ENCODE measurements at places on chromosomes 13 and 19. TPM values are rescaled to one million over a fixed set of nuclear protein-coding genes. Genes with fewer than 3 reads are reported as not detected.

DCAF15 gene
- 84.4 TPM for total RNA-seq

FPR3 gene
- total RNA-seq = not detected

PLIN5 gene
- 0.54 TPM for total RNA-seq

LAIR1 gene
- total RNA-seq = not detected

FAAP24 gene
- total RNA-seq = 1.4 TPM

HSPB6 gene
- 0.49 TPM for total RNA-seq

TEX29 gene
- 0.64 TPM for total RNA-seq

ONECUT3 gene
- 15.4 TPM for total RNA-seq

UBL5 gene
- total RNA-seq = 324 TPM

ZNF486 gene
- total RNA-seq = 69.8 TPM

KLK5 gene
- total RNA-seq = not detected

GNA15 gene
- not detected for total RNA-seq

RNF113B gene
- total RNA-seq = not detected

SPATA13 gene
- total RNA-seq = 7.4 TPM

CD320 gene
- 45.1 TPM for total RNA-seq

DNA sequence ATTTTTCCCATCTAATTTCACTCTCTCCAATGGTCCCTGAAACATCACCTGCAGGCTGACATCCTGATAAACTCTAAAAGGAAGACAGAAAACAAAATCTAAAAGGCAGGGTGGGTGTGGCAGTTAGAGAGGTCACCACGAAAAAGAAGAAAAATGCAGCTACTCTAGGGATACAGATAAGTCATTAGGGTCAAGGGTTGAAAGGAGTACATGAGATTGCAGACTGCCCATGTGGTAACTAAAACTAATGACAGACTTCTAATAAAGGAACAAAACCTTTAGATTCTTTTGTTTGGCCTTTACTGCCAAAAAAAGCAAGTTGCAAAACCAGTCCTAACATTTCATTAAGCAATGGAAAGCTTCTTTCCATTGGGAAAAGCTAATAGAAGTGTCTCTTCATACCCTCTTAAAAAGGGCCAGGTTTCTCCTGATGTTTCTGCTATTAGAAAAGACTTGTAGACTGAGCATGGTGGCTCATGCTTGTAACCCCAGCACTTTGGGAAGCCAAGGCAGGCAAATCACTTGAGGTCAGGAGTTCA, 31.0 kb downstream of the THSD1 start:
- DNase-seq = no peak

DNA sequence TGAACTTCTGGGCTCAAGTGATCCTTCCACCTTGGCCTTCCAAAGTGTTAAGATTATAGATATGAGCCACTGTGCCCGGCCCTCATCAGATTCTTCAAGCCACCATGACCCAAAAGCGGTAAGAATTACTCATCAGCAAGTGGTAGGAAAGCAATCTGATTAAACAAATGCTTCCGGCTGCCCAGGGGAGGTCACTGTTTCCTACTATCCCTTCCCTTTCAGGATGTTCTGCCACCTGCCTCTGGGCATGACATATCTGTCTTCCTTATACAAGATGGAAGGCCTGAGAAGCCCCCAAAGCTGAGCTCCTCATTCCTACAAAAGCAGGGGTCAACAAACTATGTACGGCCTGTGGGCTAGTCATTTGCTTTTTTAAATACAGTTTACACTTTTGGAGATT, 7.0 kb downstream of the ABHD8 start:
- DNase-seq = no peak

- peak; percentile 31 for DNase-seq
Observed at GRCh38 chr19:1665565-1666047, 13.2 kb upstream of the TCF3 start.

GRCh38 chr13:34815526-34815925, 126.5 kb upstream of the NBEA start:
- no peak for DNase-seq

DNA sequence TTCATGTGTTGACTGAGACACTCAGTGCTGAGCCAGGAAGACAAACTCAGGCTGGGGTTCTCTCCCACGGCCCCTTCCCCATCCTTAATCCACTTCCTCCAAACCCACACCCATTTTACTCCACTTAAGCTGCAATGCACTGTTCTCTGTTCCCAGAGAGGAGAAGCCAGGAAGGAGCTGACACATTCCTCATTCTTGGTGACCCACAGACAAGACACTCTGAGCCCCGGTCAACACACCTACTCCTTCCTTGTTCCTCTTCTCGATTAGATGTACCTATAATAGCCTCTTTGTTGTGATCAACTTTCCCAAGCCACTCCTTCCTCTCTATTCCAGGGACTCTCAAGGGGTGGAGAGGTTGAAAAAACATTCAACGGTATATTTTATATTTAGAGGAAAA, 47.1 kb downstream of the INSR start:
- DNase-seq = no peak

DNA sequence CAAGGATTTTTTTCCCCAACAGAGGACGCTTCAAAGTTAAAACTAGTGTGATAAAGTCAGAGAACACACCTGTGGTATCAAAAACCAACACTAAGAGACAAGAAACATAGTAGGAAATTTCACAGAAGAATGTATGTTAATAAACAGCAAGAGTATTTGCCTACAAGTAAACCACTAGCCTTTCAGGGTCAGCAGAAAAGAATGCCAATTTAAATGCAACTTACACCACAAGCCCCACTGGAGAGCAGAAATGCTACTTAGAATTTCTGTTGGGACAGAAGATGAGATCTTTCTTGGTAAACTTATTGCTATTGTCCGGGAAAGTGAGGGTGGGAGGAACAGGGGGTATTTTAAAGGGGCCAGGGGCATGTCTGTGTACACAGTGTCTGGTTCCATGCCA, 68.6 kb downstream of the STK24 start:
- DNase-seq = no peak

GRCh38 chr13:99122171-99122570, 78.5 kb upstream of the UBAC2 start:
- no peak for DNase-seq

DNA sequence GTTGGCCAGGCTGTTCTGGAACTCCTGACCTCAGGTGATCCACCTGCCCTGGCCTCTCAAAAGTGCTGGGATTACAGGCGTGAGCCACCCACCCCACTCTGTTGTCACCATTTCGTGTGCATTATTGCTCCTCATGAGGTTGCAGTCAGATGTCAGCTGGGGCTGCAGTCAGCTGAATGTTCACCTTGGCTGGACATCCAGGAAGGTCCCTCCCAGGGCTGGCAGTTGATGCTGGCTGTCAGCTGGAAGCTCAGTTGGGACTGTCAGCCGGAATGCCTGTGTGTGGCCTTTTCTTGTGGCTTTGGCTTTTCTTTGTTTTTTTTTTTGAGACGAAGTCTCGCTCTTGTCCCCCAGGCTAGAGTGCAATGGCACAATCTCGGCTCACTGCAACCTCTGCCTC, 6.6 kb downstream of the MEGF8 start:
- no peak for DNase-seq

DNA sequence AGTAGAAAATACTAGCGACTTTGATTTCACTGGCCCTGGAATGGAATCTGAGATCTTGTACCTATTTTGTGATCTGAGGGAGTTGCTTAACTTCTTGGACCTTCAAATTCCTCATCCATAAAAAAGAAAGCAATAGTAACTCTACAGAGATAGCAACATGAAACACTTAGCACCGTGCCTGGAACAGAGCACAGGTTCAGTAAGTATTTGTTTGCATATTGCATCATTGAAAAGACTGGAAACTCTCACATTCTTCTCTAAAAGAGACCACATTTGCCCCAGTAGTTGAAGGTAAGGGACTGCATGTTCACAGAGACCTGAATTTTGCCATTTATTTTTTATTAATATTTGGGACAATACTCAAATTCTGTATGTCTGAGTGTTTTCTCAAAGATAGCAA, 358.1 kb downstream of the COG6 start:
- no peak for DNase-seq

- DNase-seq = no peak
Observed at GRCh38 chr19:9836021-9836420, 903 bp downstream of the PIN1 start.

DNA sequence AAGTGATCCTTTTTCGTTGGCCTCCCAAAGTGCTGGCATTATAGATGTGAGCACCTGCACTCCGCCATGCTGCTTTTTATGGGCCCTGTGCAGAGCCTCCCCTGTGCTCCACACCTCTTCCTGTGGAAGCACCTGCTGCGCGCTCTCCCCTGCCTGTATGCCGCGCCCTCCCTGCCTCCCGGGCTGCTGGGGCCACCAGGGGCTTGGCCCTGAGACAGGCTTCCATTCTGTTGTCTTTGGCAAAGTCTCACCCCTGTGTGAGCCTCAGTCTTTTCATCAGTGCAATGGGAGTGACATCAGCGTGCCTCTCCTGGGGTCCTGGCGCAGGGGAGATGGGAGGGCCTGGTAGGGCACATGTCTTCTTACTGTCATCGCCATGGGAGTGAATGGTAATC, 1.3 kb downstream of the FAM174C start:
- no peak for DNase-seq

DNA sequence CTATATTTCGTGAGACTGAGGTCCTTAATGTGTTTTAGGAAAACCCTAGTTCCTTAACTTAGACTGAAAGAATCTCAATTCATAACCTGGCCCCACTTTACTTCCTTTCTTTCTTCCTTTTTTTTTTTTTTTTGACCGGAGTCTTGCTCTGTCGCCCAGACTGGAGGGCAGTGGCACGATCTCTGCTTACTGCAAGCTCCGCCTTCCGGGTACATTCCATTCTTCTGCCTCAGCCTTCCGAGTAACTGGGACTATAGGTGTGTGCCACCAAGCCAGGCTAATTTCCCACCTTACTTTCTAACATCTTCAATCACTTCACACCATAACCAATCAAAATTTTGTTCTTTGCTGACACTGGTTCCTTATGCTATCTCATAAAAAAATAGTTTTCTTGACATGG, 2097.0 kb downstream of the PCDH9 start:
- DNase-seq = no peak

DNA sequence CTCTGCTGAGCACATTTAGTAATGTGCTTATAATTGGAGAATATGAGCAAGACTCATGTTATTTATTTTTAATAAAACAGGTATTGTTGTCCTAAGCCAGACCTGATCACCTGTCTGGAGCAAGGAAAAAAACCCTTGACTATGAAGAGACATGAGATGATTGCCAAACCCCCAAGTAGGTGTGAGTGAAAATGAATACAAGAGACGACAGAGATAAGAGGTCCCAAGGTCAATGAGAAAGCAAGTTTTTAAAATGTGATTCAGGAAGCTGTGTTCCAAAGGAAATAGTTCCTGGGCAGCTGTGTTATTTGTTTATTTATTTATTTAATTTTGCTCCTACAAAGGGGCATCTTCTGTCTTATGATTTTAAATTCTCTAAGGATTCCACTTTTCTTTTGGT, 83.1 kb downstream of the ZNF486 start:
- DNase-seq = no peak

DNA sequence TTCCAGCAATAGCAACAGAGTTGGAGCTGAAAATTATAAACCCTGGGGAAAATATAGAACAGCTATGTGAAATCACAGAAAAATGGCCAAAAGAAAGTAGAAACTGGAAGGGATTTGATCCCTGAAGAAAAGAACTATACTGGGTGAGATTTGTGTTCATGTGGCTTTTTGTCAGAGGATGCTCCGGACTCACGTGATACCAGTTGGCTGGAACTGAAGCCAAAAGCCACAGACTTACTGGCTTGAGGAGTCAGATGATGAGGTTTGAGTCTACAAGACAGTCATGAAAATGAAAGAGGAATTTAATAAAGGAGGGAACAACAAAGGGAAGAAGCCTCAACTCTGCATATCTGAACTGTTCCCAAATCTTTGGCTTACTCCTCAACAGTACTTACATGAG, 427.1 kb downstream of the GPC5 start:
- no peak for DNase-seq

DNA sequence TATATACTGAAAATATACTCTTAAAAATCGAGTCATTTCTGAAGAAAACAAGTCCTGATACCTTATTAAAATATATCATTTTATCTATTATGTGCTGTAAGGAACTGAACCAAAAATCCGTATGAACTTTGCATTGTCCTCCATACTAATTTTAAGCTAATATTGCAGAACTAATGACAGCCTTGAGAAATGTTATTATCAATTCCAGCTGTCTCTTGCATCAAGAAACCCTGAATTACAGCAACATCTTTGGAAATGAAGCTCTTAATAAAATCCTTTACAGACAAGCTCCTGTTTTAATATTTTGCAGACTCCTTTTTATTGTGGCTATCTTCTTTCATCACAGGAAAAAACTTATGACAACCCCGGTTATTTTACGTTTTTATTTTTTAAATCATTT, 1335.3 kb downstream of the EFNB2 start:
- no peak for DNase-seq

GRCh38 chr19:6393983-6394412, 1.0 kb upstream of the GTF2F1 start:
- no peak for DNase-seq

- no peak for DNase-seq
Observed at GRCh38 chr19:45785781-45786532, 3.7 kb upstream of the DMPK start.

DNA sequence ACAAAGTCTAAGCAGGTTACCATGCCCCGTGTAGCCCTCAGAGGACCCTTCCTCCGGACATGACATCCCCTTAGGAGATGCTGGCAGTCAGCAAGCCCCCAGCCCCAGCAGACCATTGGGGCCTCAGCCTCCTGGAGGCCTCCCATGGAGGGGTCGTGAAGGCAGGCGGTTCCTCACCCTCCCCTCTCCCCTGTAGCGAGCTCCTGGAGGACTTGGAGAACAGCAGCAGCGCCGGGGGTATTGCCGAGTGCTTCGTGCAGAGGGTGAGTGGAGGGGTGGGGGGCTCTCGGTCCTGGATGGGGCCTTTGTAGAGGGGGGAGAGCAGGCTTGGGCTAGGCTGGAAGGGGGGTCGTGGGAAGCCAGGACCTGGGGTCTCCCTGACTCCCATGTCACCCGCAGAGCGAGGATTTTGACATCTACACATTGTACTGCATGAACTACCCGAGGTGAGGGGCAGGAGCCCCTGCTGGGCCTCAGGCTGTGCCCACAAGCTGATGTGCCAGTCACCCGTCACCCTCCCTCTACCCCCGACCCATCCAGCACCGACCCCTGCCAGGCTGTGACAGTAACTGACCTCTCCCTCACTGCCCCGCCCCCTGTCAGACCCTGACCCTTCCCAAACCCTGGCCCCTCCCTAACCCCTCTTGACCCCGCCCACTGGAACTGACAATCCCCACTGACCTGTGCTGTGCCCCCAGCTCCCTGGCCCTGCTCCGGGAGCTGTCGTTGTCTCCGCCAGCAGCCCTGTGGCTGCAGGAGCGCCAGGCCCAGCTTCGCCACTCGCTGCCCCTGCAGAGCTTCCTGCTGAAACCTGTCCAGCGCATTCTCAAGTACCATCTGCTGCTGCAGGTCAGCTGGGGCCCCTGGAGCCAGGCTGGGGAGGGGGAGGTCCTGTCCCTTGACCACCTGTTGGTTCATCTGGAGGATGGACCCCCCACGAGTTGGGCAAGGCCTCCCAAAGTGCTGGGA, 4.0 kb downstream of the PLEKHG2 start:
- peak; percentile 28 for DNase-seq

DNA sequence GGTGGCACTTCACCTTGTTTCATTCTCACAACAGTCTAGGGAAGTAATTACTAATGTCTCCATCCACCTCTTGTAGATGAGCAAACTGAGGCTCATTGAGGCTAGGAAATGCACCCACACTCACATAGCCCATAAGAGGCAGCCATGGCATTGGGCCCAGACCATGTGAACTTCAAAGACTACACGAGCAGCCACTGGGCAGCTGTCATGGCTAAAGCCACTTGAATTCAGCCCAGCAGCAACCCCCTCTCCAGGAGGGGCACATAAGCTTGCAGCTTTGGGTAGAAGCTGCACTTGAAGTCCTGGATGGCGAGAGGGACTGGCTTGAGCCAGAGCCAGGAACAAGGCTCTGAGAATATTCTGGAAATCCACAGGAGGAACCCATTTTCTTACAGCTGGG, 13.4 kb downstream of the ALOX5AP start:
- DNase-seq = no peak

All from glutamatergic neuron (in vitro differentiated cells).